Activated CD4-positive, alpha-beta T cell treated with anti-CD3 and anti-CD28 coated beads, Interleukin-2, amount 50 U/mL, for 24 hours (primary cell): ENCODE measurements at places on chromosomes 11 and 22.

- peak; percentile 26 for DNase-seq
Observed at GRCh38 chr22:40463017-40463631, 92.7 kb downstream of the SGSM3 start.

GRCh38 chr11:87769661-87770060 lies 405.6 kb downstream of the RAB38 start:
- no peak for DNase-seq

DNA sequence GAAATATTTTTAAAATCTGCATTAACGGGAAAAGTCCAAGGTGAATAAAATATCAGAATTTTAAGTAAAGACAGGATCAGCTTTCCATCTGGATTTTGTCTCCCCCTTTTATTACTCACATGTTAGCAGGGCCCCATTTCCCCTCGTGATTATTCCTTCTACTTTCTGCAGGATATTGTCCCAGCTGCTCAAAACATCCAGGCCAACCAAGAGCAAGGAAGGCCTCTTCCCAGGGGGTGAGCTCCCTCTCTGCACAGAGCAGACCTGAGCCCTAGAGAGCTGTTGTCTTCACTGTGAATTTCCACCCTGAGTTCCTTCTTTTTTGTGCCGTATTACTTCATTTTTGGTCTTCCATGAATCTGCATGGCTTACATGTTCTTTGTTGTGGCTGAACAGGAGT lies 3.7 kb upstream of the TMPRSS13 start:
- DNase-seq = no peak

DNA sequence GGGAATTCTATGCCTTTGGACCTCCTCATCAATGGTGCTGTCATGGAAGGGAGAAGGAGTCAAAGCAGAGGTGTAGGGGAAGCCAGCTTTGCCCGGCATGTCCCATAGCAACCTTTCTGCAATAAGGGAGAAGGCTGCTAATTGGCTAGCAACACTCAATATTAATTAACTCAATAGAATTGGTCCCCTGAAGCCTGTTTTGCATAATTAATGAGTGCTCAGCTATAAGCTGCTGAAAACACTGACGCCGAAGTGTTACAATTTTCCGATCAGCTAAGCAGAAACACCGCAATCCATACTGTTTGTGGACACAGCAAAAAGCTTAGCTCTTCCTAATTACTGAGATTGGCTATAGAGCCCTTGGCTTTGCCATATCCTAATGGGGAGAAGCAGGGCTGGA lies 245.0 kb downstream of the CSNK2A3 start:
- DNase-seq = no peak

GRCh38 chr11:73664877-73665276 lies 18.5 kb downstream of the PLEKHB1 start:
- DNase-seq = no peak

GRCh38 chr11:14029440-14029839 lies 66.9 kb downstream of the SPON1 start:
- no peak for DNase-seq

GRCh38 chr11:2434008-2434407 lies 10.3 kb downstream of the TRPM5 start:
- no peak for DNase-seq

GRCh38 chr11:116457336-116458007 lies 315.3 kb downstream of the BUD13 start:
- no peak for DNase-seq

DNA sequence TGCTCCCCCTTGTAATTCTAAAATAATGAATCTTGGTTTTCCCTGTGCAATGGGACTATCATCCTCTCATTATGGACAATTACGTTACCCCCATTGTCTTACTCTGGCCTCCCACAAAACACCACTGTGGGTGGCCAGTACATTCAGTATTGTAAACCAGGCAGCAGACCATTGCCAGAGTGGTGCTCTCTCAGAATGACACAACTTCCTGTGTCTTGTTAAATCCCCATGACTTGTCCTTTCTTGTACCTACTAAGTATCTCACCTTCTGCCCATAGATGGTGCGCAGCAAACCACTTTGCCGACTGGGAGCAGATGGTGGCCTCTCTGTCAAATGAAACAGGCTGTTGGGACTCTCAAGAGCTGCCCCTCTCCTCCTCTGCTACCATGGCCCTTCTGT lies 287.1 kb upstream of the RAG2 start:
- DNase-seq = no peak

GRCh38 chr11:67119585-67120391 lies 725 bp downstream of the KDM2A start:
- peak; percentile 12 for DNase-seq

DNA sequence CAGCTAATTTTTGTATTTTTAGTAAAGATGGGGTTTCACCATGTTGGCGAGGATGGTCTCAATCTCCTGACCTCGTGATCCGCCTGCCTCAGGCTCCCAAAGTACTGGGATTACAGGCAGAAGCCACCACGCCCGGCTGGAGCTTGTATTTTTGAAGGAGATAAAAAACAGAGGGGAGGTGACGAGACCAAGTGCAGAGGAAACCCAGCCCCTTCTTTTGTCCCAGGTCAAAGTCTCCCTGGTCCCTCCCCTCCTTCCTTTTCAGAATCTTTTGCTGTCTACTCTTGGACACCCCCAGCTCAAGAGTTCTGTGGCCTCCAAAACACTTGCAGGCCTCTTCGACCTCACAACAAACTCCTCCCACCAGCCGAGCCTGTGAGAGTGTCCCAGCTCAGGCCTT lies 12.2 kb upstream of the TMEM184B start:
- no peak for DNase-seq

DNA sequence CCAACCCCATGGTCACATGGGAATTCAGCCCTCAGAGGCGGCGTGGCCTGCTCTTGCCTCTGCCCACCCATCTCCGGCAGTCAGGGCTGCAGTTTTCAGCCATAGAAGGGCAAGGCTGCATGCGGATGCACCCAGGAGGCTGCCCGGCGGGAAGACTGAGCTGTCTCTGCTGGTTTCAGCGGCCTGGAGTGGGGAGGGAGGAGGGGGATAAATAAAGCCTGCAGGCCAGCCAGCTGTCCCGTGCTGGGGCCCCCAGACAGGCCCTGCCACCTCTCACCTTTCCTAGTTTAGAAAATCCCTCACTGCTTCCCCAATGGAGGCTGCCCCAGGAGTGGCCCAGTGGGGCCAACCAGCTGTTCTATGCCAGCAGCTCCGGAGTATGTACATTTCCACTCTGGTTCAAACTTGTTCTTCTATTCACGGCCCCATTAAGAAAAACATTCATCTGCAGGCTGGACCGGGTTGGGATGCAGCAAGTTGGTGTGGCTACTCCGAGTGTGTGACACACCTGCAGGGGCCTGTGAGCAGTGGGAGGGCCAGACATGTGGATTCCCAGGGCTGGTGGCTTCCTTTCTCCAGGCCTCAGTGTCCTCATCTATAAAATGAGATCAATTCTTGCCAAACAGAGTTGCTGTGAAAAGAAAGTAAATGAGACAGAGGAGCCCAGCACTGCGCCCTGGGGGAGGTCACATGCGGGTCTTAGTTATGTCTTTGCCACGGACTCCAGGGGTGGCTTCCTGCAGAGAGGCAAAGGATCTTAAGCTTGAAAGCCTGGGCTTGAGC lies 5.0 kb downstream of the MICALL1 start:
- DNase-seq = no peak

GRCh38 chr11:43853781-43854180 lies 26.9 kb upstream of the ALKBH3 start:
- no peak for DNase-seq

DNA sequence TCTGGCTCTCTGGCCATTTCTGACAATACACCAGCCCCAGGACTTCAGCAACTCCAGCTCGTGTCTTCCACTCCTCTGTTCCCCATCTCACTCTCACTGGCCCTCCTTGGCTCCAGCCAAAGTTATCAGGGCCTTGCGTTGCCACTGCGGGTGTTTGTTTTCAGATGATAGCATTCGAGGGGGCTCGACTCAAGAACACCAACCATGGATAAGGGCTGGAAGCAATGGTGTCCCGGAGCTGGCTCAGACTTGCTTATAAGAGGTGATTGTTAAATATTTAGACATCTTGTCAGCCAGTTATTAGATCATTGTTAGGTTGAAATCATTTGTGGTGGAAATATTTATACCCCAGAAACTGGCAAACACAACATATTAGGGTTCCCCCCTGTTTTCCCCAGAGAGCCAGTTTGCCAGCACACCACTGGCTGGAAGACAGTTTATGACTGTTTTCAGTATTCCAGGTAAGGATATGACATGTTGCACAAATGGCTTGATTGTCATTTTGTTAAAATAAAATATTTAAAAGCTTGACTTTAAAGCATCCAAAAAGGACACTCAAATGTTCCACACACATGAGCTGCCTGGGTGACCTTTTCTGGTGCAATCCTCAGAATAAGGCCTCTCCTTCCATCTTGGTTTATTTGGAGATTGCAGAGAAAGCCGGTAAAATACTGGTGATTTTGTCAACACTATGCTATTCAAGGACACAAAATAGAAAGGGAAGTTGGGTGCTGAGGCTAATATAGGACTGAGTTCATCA lies 98.3 kb downstream of the FBXO7 start:
- DNase-seq = no peak
